ENCODE measurements at places on chromosomes 5 and 9. TPM values are rescaled to one million over a fixed set of nuclear protein-coding genes. Genes with fewer than 3 reads are reported as not detected.

SCGB3A1 gene
- total RNA-seq = 1.7 TPM

ANKRD34B gene
- total RNA-seq = not detected

OTP gene
- total RNA-seq = not detected

IL3 gene
- total RNA-seq = 0.49 TPM

HAPLN1 gene
- total RNA-seq = not detected

SPATA31E1 gene
- total RNA-seq = not detected

DMRTA1 gene
- not detected for total RNA-seq

TMEM167A gene
- total RNA-seq = 88.1 TPM

SLC22A4 gene
- total RNA-seq = 0.95 TPM

ZDHHC21 gene
- total RNA-seq = 4.1 TPM

BAAT gene
- total RNA-seq = 0.06 TPM

PCDHB14 gene
- not detected for total RNA-seq

NEUROG1 gene
- total RNA-seq = not detected

PDE6A gene
- not detected for total RNA-seq

GPR150 gene
- total RNA-seq = 0.34 TPM

PJA2 gene
- total RNA-seq = 55.6 TPM

HAND1 gene
- not detected for total RNA-seq

DIRAS2 gene
- total RNA-seq = not detected

DMGDH gene
- total RNA-seq = not detected

MAPK9 gene
- total RNA-seq = 39.5 TPM

CORO2A gene
- 8.2 TPM for total RNA-seq

RNF180 gene
- not detected for total RNA-seq

KCNT1 gene
- total RNA-seq = not detected

CCL19 gene
- total RNA-seq = not detected

UHRF2 gene
- total RNA-seq = 42.3 TPM

CFAP90 gene
- not detected for total RNA-seq

IER5L gene
- 1.1 TPM for total RNA-seq

DEPDC1B gene
- total RNA-seq = 25.5 TPM

GAPT gene
- total RNA-seq = 0.22 TPM
